Mesendoderm (in vitro differentiated cells): ENCODE measurements at places on chromosomes 12 and 14.

GRCh38 chr12:69239352-69239921, at the start of gene CPSF6:
Gene CPSF6, plus strand, starts transcription at chr12:69239569. Its CDS starts 78 bp downstream, at chr12:69239647.
- peak; percentile 97 for DNase-seq

GRCh38 chr14:91910196-91910595, 37.3 kb downstream of the FBLN5 start:
- DNase-seq = no peak

- DNase-seq = peak; percentile 11
Measured at GRCh38 chr12:20588042-20588441, 107.1 kb upstream of the SLCO1C1 start.

GRCh38 chr14:91975763-91976162, 28.3 kb upstream of the FBLN5 start:
- no peak for DNase-seq

- no peak for DNase-seq
Measured at GRCh38 chr12:89859508-89860220, 151.0 kb upstream of the ATP2B1 start.

GRCh38 chr14:89420502-89420901, 3.5 kb upstream of the FOXN3 start:
- DNase-seq = no peak

DNA sequence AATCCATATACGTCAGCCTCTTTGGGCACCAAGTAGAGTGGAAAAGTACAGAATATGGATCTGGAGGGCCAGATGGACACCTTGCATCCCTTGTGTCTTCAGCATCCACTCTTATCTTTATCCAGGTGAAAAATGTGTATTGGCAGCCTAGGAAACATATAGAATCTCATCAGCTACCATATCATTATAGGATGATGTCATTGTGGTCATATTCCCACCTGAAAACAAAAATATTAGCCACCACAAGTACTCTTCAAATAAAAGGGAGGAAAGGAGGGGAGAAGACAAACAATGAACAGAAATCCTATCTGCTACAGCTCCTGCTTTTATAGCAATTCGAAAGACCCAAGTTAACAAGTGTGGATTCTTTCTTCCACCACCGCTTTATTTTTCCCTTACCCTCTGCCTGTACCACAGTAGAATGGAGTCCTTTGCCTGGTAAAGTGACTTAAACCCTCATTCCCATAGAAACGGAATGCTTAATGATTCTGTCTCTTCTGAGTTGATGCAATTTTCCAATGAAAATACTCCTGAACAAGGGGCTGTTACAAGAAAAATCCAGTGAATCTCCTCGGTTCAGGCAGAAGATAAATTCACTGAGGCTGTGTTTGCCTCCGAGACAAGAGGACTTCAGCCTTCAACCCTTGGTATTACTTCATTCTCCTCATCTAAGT, 13.8 kb upstream of the IL26 start:
- no peak for DNase-seq

DNA sequence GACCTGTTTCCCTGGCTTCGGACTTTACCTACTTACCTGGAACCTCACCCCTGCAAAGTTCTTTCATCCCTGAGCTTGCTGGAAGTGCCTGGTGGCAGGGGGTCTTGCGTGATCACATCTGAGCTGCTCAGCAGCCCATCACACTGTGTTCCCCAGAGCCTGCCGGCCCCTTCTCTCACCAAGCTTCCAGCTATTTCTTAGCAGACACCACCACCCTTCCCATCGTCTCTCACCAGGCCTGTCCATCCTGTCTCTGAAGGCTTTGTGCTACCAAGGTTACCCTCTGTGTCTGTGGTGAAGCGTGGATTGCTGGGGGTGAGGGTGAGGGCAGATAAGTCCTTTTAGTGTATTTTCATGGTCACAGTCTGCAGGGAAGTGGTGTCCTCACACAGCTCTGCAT, 78.8 kb upstream of the NRXN3 start:
- DNase-seq = no peak

DNA sequence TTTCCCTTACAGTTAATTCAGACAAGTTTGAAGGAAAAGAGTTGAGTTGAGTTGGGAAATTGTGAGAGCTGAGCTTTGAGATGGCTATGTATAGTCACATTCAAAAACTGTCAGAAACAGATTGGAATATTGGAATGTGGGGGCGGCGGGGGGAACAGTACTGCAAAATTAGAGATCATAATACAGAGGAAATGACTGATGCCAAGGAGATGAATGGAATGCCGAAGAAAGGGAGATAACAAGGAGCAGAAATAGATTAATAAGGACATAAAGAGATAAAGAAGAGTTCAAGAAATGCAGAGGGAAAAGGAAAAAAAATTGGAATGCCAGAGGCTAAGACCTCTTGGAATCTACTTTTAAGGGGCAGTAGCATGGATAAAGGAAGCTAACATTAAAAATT, 3.2 kb upstream of the OR4K5 start:
- DNase-seq = no peak

DNA sequence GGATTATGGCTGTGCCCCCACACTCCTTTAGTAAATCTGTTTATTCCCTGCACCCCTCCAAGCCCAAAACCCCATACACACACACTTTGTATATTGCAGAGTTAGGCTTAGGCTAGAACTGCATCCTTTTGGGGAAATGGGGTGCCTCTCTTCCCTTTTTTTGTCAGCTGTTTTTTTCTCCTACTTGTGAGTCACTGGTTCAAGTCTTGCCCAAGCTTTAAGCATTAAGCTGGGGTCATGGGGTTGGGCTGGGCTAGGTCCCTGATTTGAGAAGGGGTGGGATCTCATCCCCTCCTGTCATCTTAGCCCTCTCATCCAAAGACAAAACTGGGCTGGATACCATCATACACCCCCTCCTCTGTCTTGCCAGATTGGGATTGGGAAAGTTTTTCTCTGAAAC, 1.6 kb downstream of the LRP1 start:
- no peak for DNase-seq

- DNase-seq = peak; percentile 66
Measured at GRCh38 chr12:97960741-97961608, 498.4 kb downstream of the RMST start.

DNA sequence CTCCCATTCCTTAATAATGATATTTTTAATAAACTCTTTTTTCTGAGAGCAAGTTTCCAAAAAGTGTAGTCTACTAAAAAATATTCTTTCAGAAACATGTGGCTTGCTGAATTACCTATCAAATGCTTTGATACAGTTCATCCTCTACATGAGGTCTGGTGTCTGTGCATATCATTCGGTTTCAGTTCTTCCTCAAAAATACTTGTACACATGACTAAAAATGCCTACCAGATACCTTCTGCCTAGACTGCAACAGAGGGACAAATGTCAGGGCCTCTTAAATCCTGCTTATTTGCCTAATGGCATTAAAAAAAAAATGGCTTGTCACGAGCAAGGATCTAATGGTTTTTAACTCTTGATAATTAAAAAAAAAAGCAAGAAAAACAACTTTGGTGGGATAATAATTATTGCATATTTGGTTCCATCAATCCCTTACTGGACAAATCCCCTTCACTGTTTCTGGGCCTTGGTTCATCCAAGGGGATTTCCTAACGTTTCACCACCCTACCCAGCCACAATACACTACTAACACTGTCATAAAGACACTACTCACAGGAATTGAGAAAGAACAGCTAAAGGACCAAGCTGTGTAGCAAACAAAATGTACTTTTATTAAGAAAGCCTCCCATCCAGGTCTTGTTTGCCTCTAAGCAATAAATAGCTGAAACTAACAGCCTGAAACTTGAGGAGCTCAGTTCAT, 45.7 kb downstream of the PARP11 start:
- no peak for DNase-seq

- DNase-seq = no peak
Measured at GRCh38 chr12:131030472-131031328, 77.0 kb downstream of the ADGRD1 start.

- peak; percentile 90 for DNase-seq
Measured at GRCh38 chr12:11500188-11500860, 105.0 kb upstream of the PRB2 start.

- no peak for DNase-seq
Measured at GRCh38 chr14:34379816-34380470, 82.1 kb downstream of the SPTSSA start.

DNA sequence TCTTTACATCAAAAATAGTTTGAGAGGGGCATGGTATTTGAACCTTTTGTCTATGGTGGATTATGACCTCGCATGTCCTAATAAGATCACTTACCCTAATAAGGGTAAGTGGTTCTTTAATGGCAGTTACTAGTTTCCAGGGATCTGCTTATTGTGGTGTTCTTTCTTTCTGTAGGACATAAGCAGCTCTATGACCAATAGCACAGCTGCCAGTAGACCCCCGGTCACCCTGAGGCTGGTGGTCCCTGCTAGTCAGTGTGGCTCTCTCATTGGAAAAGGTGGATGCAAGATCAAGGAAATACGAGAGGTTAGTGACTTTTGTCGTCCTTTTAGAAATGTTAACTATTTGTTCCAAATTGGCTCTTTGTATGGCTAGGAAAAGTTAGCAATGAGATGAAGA, 7.2 kb downstream of the PCBP2 start:
- no peak for DNase-seq

GRCh38 chr12:49304161-49304560, 9.2 kb downstream of the PRPH start:
- peak; percentile 55 for DNase-seq

DNA sequence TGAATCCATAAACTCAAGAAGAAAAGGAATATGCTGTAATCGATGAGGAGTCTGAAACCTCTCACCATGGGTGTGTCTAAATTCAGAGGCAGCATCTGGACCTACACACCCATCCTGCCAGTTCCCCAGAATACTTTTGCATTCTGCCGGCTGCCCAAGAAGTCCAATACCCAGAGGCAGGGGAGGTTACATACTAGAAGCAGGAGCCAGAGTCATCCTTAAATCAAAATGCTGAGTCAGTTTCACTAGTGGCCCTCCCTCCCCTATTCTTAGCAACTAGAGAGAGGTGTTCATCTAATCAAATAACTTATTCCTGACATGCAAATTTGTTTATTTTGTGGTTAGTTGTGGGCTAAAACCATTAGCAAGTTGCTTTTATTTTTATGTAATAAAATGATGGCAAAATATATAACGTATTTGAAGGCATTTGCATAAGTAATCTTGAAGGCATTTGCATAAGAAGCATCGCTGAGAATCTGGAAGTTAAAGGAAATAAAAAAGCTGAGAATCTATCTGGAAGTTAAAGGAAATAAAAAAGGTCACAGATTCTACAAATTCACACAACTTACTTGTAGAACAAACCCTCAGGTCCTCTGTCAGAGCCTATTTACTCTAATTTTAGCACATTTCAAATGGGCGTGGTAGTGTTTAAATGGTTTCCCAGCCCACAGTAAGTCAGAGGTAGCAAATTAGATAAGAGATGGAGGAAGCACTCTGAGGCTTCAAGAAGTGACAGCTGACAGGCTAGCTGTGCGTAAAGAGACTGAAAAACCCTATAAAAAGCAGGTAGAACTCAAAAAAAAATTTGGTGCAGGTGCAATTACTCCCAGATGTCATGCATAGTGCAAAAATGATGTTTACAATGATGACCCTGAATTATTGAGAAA, 7.8 kb downstream of the BHLHE41 start:
- peak; percentile 39 for DNase-seq

- no peak for DNase-seq
Measured at GRCh38 chr14:24828486-24828885, 194.5 kb upstream of the GZMB start.

DNA sequence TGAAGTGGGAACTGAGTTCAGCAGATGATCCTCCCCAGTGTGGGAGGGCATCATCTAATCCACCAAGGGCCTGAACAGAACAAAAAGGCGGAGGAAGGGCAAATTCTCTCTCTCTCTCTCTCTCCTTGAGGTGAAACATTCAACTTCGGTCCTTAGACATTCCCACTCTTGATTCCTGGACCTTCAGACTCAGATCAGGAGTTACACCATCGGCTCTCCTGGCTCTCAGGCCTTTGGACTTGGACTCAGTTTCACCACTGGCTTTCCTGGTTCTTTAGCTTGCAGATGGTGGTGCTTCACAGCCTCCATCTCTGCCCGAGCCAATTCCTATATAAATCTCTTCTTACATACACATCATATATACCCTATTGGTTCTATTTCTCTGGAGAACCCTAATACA, 73.2 kb downstream of the SPPL3 start:
- no peak for DNase-seq

- no peak for DNase-seq
Measured at GRCh38 chr12:39105111-39105510, 199.7 kb upstream of the CPNE8 start.

GRCh38 chr14:34538871-34539406, 562 bp downstream of the EAPP start:
- DNase-seq = no peak

GRCh38 chr12:84891106-84891838, 21.3 kb downstream of the SLC6A15 start:
- no peak for DNase-seq

DNA sequence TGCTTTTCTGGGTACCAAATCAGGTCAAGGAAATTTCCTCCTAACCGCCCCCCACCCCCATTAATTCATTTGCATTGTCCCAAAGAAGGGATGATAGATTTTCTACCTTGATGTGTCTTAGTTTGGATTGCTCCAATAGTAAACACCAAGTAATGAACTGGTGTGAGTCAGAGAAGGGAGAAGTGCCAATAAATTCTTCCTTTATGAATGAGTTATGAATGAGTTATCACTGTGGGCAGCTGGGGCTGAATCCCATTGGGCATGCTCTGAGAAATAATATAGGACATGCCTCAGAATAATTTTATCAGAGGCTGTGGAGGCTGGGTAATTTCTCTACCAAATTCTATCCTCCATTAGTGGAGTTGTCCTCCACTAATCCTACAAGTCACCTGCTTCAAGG, 277.9 kb upstream of the FLRT2 start:
- no peak for DNase-seq

- DNase-seq = peak; percentile 88
Measured at GRCh38 chr14:93538413-93538812, 107.7 kb downstream of the UNC79 start.

DNA sequence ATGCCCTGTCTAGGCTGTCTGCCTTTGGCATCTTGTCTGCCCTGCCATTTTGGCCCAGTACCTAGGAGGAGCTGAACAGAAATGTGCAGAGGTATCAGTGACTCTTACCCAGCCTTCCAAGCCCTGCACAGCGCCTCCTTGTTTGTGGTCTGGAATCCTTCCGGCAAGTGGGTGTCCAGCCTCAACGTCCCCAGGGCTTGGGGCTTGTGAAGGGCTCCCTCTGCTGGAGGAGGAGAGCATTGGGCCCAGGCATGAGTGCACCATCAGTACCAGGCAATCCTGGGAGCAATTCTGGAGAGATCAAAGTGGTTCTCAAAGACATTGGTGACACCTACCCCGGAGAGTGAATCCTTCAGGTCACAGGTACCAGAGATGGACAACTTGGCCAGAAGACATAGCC, 2.4 kb upstream of the TCL1B start:
- DNase-seq = peak; percentile 82

DNA sequence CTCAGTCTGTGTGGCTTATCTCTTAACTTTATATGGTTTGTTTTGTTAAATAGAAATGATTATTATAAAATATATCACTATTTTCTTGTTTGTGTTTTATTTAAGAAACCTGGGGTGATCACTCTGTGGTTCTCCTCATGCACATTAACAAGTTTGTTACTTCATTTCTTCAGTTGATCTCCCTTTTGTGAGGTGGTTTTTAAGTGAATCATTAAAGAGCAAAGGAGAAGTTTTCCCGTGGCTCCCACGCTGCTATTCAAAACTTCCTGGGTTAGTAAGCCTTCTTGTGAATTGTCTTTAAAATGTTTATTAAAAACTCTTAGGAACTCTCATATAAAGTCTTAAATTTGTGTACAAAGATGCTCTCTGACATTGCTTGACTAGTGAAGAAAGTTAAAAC, 11.8 kb downstream of the ADIPOR2 start:
- DNase-seq = no peak
